ENCODE measurements at places on chromosomes 1 and 21.
A peak's percentile ranks its signal among the peaks of the same experiment; 100 is the strongest.

- no peak for DNase-seq
These were observed 53.3 kb downstream of the CNIH3 start for GRCh38 chr1:224669403-224669802.

DNA sequence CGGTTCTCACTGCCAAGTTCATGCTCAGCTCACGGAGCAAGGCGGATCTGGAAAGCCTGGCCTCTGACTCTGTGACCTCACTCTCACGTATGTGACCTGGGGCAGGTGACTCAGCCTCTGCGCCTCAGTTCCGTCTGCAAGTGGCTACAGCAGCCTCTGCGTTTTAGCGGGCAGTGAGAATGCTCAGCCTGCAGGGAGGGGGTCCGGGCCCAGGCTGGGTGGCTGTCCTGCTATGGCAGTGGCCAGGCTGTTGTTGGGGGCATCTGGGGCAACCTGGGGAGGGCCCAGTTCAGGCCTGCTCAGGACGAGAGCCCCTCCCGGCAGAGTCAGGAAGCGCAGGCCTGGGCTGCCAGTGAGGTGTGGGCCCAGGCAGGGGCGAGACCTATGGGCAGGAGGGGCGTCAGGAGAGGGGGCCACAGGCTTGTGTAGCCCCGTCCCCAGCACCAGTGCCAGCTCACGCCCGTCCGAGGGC lies 27.9 kb downstream of the ARHGEF16 start:
- DNase-seq = no peak

- no peak for DNase-seq
These were observed 434.8 kb downstream of the SETD4 start for GRCh38 chr21:35625576-35625975.

- peak; percentile 71 for DNase-seq
These were observed 15.5 kb downstream of the LYPLAL1 start for GRCh38 chr1:219189021-219189824.

GRCh38 chr1:172967936-172968335 lies 82.8 kb downstream of the TNFSF18 start:
- DNase-seq = peak; percentile 77

- peak; percentile 42 for DNase-seq
These were observed 11.0 kb downstream of the YIPF1 start for GRCh38 chr1:53878492-53879105.

DNA sequence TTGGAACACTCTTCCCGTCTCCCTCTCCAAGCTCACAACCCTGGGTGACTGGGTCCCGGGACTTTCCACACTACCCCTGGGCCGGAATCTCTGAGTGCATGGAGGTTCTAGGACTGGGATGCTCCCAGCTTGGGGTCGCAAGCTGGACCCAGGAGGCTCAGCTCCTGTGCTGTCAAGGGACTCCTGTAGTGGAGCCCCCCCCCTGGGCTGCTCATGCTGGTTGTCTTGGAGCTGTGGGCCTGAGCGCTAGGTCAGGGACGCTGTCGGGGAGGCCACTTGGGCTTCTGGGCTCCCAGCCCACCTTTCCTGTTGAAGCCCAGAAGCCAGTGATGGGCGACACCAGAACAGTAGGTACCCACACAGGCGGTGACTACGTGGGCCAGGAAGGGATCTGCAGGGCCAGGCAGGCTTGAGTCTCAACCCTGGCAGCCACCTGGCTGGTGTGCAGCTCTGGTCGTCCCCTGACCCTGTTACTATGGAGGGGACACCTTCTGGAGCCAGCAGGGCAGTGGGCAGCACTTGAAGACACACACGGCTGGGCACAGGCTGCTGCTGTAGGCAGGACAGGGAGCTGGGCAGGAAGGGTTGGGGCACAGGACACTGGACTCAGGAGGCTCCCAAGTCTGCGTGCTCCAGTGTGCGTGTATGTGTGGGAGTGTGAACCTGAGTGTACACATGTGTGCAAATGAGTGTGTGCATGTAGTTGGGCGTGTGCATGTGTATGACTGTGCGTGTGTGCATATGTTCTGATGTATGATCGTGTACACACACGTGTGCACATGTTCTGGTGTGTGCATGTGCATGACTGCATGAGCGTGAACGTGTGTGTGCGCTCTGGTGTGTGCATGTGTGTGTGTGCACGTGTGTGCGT lies 3.0 kb downstream of the MMEL1 start:
- DNase-seq = no peak

- DNase-seq = no peak
These were observed 43.2 kb upstream of the ACTRT2 start for GRCh38 chr1:2977886-2978611.

GRCh38 chr1:179228783-179229213 lies 679 bp downstream of the ABL2 start:
- peak; percentile 47 for DNase-seq

- no peak for DNase-seq
These were observed 39.7 kb upstream of the CHODL start for GRCh38 chr21:18204931-18205330.

DNA sequence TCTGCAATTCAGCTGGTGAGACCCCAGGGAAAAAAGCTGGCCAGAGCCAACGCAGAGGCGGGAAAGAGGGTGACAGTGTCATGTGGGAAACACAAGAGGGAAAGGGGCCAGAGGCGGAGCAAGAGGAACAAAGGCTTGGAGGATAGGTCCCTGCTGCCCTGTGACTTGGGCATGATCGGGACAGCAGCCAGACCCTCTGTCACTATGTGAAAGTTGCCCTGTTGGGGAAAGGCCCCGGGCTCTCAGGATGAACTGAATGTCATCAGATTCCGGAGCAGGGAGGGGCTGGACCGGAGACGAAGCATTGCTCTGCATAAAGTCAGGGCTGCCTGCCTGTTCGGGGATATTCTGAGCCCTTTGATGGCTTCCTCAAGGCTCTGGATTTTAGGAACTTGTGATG lies 5.7 kb upstream of the ELF3 start:
- DNase-seq = no peak

DNA sequence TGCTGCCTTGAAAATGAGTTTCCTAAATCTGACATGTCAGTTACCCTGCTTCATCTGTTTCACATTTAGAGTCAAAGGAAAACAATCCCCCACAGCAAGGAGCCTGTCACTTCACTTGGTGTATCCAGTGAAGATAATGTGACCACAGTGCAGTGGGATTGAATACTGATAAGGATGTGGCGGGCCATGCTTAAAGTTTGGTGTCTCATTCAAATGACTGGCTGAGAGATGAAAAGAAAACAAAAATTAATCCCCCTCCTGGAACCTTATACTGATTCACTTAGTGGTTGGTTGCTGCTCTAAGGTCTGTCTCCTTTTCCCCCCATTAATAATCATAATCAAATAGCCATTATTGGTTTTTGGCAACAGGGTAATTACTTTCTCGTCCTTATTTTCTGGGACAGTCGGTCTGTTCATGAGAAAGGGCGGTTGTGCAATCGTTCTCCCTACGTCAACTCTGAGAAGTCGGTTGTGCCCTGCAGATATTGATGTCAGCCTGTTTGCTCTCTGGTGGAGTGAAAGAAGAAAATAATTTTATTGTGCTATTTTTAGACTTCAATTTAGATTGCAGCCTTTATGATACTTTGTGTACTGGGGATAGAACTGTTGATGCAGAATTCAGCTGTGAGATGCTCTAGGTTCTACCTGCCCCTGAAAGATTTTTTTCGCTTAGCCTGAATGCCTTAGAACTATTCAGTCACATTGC lies 360.2 kb downstream of the DISC1 start:
- peak; percentile 68 for DNase-seq

DNA sequence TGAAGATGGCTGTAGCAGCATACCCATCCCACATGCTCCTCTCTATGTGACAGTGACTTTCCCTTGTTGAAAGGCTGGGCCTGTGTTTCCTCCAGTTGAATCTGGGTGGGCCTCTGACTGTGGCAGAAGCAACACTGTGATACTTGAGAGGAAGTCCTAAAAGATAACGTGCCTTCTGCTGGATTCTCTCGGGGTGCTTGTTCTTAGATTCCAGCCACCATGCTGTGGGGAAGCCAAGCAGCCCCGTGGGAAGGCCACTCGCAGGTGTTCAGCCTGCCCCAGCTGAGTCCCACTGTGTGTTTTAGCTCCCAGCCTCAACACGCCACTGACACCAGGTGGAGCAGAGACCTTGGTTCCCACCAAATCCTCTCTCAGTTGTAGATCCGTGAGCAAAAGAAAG lies 31.5 kb downstream of the TRAPPC10 start:
- DNase-seq = no peak

DNA sequence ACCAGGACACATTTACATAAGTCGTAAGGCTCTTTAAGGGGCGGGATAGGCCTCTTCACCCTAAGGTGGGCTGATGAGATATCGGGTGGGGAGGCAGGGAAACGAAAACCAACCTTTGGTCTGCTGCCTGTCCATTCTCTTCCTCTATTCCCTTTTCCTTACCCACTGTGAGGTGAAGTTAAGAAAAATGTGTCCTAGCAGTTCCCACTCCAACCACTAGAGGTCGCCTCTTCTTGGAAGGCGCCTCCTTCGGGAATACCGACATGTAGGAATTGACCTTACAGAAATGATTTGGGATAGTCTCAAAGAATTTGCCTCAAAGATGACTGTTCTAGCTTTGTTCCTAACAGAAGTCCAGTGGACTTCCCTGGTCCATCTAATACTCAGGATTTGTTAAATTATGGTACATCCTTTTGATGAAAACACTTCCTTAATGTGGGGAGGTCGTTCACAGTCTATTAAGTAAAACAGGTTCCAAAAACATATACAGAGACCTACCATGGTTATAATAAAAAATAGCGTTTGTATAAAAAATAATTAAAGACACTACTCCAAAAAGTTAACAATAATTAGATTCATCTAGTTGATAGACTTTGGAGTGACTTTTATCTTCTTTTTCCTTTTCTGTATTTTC lies 14.1 kb downstream of the AZIN2 start:
- DNase-seq = peak; percentile 71

DNA sequence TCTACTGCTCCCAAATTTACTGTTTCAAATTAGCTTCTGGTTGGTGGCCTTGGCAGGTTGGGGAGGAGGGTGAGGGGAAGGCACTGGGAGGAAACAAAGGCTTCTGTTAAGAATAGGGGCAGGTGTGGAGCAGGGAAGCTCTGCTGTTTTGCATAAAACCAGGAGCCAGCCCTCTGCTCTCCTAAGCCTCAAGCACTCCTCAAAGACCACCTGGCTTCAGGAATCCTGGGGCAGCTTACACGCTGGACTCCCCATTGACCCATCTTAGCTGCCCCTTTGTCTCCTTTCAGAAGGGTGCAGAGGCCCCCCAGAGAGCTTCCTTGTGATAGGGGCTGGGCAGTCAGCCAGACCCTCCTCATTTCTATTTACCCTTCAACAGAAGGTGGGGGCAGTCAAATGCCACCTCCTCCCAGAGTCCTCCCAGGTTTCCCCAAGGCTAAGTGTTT lies 11.5 kb upstream of the DHRS3 start:
- DNase-seq = no peak

GRCh38 chr1:101080859-101081258 lies 55.3 kb upstream of the DPH5 start:
- no peak for DNase-seq

GRCh38 chr1:169427081-169427641 lies at the start of gene CCDC181:
Gene CCDC181 (minus strand): TSS chr1:169427474. CDS start chr1:169424927, 2,547 bp downstream.
- DNase-seq = peak; percentile 72

DNA sequence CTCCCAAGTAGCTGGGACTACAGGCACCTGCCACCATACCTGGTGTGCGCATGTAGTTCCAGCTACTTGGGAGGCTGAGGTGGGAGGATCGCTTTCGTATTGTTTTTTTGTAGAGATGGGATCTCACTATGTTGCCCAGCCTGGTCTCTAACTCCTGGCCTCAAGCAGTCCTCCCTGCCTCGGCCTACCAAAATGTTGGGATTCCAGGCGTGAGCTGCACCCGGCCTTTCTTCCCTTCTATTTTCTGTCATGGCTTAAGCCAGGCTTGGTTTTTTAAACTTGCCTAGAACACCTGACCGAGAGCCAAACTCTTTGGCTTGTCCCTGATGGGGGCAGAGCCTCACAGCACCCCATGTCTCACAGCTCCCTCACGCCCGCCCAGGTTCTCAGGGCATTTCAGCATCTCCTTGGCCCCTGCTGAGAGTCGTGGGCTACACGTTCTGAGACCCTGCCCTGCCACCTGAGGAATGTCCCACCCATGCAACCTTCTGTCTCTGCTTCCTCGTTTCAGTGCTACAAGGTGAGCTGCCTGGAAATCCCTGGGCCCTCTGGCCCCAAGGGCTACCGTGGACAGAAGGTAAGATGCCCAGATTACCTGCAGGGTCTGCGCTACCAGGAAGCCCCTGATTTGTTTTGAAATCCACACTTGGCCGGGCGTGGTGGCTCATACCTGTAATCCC lies 15.7 kb downstream of the COL6A2 start:
- no peak for DNase-seq

DNA sequence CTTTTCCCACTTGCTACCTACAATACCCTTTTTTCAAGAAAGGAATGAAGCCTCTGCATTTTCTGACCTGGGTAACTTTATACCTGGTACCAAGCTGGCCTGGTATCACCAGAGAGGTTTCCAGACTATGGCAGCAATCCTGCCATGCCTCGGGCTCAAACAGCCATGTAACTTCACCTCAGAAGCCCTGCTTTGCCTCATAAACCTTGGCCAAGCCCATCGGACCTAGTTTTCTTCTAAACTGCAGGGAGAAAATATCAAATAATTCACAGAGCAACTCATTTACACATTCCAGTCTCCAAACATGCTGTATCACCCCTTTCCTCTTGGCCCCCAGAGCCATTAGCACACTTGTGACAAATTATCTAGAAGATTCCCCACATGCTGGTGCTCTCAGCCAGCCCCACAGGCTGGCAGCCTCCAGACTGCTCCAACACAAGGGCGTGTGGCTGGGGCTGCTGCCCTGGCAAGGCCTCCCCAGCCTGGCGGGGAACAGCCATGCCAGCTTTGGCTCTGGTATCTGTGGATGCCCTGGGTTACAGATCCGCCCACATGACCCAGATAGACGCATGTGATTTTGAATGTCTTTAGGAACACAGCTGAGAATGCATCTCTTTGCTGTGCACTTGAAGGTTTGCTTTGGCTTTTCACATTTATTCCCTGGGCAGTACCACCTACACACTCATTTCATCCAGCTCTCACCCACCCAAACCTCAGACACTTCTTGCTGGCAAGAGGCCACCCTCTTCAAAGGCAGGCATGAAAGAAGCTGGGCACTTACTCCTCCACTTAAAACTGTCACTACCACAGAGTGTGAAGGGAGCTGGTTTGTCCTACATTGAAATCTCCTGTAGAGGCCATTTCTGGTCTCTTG lies 70.0 kb upstream of the BCAR3 start:
- no peak for DNase-seq

GRCh38 chr1:20329793-20330542 lies 39.3 kb downstream of the VWA5B1 start:
- DNase-seq = no peak

DNA sequence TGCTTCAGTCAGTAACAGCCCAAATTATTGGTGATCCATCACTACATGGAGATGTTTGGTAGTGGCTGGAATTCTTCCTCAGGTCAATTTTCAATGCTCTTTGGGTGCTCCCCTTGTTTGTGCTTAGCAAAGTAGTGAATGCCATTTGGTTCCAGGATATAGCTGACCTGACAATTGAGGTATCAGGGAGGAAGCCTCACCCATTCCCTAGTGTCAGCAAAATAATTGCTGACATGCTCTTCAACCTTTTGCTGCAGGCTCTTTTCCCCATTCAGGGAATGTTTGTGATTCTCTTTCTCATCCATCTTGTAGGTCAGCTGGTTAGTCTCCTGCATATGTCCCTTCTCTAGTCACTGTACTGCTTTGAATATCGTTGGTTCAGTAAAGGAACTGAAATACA lies 7.1 kb upstream of the OR10K1 start:
- DNase-seq = no peak

GRCh38 chr1:10309243-10310011 lies 89.4 kb upstream of the PGD start:
- DNase-seq = no peak

- peak; percentile 87 for DNase-seq
These were observed 40.2 kb downstream of the TBX19 start for GRCh38 chr1:168320800-168321450.

All from fibroblast of skin of back (primary cell).